GM12864 (cell line): ENCODE measurements at places on chromosomes 7 and 10.
A peak's percentile ranks its signal among the peaks of the same experiment; 100 is the strongest.

DNA sequence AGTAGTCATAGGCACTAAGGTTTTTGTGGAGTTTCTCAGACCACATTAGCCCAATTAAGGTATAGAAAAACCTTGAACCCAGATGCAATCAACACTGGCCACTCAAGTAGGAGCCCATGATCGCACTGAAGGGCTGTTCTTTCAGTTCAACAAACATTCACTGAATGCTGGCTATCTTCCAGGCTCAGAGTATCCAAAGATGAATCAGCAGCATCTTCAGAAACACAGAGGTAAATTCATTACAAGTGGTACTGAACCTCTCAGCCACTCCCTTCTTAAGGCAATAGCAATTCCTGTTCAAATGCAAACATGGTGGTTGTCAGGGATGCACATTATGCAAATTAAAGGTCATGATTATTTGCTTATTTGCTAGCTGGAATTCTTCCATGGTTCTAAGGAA, 17.1 kb downstream of the KCNK18 start:
- DNase-seq = no peak

- DNase-seq = no peak
These were observed 415.1 kb downstream of the CCSER2 start for GRCh38 chr10:84743483-84743882.

GRCh38 chr7:17502213-17503060, 204.0 kb downstream of the AHR start:
- DNase-seq = no peak

DNA sequence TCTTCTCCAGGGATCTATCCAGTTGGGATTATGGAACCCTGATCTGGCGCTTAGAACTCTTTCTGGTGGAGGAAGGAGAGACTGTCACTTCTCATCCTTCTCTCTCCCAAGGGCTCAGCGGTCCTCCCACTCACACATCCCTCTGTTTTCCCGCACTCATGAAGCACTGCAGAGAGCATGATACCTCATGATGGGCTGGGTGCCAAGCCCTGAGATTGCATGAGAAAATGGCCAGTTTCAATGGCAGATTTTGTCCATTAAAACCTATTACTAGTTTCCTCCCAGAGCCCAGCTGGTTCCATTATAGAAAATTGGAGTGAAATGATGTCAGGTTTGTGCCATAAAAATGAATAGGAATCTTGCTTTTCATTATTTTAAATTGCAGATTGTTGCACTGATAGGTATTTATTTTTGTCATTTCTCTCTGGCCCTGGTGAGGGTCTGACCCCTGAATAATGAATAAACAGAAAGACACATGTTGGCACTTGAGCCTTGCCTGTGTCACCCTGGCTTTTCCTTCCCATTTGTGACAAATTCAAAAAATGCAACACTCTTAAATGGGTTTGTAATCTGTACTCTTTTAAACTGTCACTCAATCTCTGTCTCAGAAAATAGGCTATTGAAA, 1151.1 kb downstream of the TYW1 start:
- no peak for DNase-seq

DNA sequence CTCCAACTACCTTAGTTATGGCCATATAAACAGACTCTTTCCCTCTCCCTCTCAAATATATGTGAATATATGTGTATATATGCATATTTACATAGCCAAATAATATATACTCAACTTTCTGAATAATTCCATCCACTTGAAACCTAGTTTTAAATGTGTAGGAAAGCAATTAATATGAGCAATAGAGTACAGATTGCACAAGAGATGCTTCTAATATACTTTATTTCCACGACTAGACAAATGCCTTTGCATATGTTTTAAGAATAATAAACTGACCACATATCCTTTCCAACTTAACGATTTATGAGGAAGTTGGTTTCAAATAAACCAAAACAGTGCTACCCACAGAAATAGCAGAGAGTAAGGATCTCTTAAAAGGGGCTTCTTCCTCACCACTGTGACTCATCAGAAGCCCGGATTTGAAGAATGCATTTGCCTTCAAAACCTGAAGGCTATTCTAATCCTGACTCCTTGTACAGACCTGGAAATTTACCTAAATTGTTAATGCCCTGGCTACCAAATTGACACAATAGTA, 266.3 kb downstream of the AHR start:
- no peak for DNase-seq

GRCh38 chr7:65216469-65216868, 157.2 kb upstream of the ZNF92 start:
- peak; percentile 13 for DNase-seq

DNA sequence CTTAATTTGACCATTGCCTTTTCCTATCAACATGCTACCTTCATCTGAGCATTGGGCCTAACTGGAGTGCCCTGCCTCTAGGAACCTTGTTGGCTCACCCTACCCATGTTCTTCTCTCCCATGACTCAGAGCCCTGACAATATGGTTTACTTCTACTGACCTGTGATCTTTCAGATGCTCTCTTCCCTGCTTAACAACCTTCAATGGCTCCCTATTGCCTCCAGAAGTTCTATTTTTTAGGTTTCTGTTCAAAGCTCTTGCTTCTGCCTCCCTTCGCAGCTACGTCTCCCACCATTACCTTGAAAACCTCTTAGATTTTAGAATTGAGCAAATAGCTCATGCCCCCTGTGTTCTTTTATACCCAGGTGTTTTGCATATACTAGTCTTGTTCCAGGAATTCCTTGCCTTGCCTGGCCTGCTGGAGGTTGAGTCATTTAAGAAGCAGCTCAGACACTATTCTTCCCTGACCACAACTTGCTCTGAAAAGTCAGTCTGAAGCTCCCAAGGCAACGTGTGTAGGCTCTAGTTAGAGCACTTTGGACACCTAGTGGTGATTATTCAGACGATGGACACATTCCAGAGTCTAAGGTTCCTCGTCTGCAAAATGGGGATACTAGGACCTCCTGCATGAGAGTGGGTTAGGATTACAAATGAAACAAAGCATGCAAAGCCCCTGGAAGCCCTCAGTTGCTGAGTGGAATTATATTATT, 64.4 kb upstream of the EMX2 start:
- no peak for DNase-seq

GRCh38 chr10:43930777-43931176, 282.1 kb upstream of the ZNF32 start:
- DNase-seq = no peak

DNA sequence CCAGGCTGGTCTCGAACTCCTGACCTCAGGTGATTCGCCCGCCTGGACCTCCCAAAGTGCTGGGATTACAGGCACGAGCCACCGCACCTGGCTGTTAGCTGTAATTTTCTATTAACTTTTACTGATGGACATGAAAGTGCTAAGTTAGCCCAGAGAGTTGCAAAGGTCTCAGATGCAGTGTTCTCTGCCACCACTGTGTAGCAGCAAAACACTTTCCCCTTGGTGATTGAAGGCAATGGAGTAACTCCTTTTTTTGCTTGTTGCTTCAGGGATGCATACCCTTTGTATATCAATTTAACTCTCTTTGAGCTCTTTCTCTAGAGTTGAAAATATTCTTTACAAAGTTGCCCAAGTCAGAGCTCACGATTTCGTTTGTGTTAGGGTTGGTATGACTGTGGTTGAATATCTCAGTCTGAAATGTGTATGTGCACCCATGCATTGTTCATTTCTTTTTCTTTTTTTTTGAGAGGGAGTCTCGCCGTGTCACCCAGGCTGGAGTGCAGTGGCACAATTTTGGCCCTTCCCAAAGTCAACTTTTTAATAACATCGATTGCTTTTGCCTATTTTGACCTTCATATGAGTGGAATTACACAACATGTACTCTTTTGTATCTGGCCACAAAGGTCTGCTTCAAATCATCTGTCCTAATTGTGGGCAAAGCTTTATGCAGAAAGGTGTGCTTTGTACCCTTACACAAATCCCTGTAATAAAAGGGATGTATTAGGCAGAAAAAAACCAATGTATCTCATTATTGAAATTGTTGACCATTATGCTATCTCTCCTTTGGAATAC, 52.6 kb downstream of the GTF2I start:
- DNase-seq = no peak

GRCh38 chr7:137994216-137994615, 7.7 kb downstream of the CREB3L2 start:
- DNase-seq = no peak

GRCh38 chr10:36003031-36003600, 361.0 kb upstream of the FZD8 start:
- DNase-seq = no peak

DNA sequence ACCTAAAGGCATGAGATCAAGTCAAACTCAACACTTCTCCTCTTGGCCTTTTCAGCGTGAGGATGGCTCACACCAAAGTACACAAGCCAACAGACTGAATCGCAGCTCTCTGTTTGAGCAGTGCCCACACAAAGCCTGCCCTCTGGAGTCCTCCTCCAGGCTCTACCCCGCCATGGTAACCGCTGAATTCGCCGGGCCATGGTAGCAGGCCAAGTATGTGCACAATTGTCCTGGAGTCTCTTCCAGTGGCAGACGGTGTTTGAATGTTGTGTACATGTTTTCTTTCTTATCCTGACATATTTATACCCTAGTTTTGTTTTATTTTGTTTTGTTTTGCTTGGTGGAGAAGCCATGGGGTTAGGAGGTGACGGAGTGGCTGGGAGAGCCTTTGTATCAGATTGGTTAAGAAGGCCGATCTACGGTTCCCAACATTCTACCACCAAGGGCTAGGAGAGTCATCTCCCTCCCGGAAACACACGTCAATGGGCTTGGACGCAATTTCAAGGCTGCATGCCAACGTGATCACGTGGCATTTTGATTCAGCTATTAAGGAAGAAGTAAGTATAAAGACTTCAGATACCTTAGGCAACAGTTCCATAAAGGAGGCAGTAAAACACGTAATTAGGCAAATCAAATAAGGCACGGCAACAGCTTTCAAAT, 12.1 kb upstream of the SHH start:
- no peak for DNase-seq

- peak; percentile 15 for DNase-seq
These were observed 101.2 kb downstream of the DNMBP start for GRCh38 chr10:99908512-99908911.

GRCh38 chr7:115634633-115635032, 395.9 kb downstream of the TFEC start:
- no peak for DNase-seq

- no peak for DNase-seq
These were observed 37.1 kb downstream of the CCDC71L start for GRCh38 chr7:106623853-106624252.

- no peak for DNase-seq
These were observed 52.5 kb upstream of the NFKB2 start for GRCh38 chr10:102342958-102343357.

DNA sequence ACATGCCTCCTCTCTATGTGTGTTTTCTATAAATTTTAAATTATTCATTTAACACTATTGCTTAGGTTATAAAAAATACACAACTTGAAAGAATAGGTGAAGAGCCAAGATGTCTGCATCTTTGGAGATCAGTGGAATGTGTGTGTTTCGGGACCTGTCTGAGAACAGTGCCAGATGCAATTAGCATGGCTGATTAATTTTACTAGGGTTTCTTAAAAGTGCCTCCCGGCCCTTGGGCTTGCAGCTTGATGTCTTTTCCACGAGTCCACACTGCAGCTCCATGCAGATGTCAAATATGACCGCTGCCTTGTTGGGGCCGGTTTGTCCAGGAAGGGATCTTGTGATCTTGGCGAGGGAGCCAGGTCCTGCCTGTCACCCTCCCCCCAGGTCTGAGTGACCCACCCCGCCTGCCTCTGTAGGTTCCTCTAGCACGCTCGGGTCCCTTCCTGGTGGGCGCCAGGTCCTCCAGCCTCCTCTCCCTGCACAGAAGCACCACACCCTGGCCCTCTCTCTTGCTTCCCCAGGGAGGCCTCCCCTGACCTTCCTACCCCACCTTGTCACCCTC, 20.7 kb downstream of the LHPP start:
- DNase-seq = no peak

DNA sequence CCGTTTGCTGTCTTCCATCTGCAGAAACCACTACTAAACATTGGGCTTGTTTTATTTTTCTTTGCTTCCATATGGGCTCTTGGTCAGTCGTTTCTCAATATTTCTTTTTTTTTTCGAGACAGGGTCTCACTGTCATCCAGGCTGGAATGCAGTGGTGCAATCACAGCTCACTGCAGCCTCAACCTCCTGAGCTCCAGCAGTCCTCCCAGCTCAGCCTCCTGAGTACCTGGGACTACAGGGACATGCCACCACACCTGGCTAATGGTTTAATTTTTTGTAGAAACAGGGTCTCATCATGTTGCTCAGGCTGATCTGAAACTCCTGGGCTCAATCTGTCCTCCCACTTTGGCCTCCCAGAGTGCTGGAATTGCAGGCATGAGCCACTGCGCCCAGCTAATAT, 163.1 kb downstream of the LYZL1 start:
- no peak for DNase-seq

GRCh38 chr7:64183827-64184372, 23.1 kb upstream of the ZNF735 start:
- no peak for DNase-seq

DNA sequence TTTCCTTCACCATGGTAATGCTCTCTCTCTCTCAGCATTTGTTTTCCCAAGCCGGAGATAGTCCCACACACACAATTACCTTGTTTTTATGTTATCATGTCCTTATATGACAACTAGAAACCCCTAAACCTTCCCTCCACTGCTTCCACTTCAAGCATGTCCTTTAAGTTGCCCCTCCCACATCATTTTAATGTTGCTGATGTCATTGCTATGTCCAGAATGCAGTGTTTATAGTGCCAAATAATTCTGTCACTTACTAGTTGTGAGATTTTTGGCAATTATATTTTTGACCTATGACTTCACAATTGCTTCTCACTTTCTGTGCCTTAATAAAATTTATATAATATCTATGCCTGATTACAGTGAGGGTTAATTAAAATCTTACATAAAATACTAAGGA, 645.9 kb downstream of the XPNPEP1 start:
- no peak for DNase-seq

GRCh38 chr7:39085590-39086049, 107.9 kb downstream of the POU6F2 start:
- DNase-seq = no peak

DNA sequence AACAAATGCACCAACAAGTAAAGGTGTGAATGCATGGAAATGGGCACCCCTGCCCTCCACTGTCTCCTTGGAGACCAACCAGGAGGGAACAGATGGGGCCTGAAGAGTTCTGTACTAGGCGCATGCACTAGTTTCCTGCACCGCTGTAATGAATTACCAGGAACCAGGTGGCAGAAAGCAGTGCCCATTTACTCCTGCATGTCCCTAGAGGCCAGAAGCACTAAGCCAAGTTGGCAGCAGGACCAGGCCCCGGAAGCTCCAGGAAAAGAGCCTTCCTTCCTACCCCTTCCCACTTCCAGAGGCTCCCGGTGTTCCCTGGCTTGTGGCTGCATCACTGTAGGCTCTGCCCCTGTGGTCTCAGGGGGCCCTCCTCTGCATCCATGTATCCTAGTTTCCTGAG, 237.5 kb upstream of the PPP2R2D start:
- no peak for DNase-seq
